Naive B cell (primary cell): ENCODE measurements at places on chromosomes 16 and 17.

GRCh38 chr17:48556576-48557401, 11.9 kb upstream of the HOXB2 start:
- peaks cover 85% of the 10 kb centered on the region for H3K27me3 ChIP-seq
- H3K4me1 ChIP-seq = peaks cover 9% of the 10 kb centered on the region

- DNase-seq = no peak
- H3K4me3 ChIP-seq = no peak overlapping the region
- H3K4me1 ChIP-seq = no peaks in the 10 kb centered on the region
- no peaks in the 10 kb centered on the region for H3K36me3 ChIP-seq
Measured at GRCh38 chr16:55822280-55822810, 10.6 kb downstream of the CES1 start.

DNA sequence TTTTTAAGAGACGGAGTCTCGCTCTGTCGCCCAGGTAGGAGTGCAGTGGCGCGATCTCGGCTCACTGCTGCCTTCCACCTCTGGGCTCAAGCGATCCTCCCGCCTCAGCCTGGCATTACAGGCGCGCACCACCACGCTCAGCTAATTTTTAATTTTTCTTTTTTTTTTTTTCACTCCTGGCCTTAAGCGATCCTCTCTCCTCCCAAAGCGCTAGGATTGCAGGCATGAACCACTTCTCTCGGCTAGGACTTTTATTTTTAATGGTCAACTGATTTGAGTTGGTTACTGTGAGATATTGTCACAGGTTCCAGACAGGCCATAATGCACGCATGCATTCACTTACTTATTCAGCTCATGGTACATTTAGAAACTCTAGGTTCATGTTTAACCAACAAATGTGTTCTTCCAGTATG, 888 bp downstream of the PIGW start:
- peak overlapping the region; percentile 99 for H3K4me3 ChIP-seq
- H3K27me3 ChIP-seq = no peaks in the 10 kb centered on the region
- H3K27ac ChIP-seq = peak overlapping the region; percentile 97
- H3K4me1 ChIP-seq = peaks cover 29% of the 10 kb centered on the region
- H3K36me3 ChIP-seq = peaks cover 8% of the 10 kb centered on the region

DNA sequence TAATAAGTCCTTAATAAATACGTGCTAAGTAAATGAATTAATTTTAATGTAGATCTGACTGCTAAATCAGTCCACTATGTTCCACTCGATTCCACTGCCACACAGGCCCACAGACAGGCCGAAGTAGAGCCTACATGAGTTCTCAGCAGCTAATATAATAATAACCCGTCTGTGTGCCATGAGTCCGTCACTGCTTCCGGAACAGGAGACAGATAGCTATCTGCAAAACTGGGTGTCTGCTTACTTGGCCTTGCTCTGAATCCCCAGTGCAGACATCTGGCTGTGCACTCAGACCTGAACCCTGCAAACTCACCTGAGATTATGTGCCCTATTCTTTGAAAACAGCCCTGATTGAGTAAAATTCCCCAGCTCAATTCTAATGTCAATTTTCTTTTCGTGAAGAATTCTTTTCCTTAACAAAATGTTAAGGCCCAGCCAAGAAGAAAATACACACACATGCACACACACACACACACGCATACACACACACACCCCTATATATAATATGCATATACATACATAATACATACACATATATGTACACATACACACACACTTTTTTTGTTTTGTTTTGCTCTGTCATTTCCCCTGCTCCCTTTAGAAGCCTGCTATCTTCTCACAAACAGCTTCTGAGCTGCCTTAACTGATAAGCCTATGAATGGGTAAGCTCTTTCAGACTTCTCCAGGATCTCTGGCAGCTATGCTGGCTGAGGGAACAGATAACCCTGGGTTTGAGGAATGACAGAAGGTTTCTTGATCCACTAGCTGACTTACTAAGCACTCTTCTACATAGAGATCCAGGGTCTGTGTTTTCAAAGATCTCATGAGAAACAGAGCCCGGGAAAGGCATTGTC, 39.8 kb upstream of the TOM1L1 start:
- H3K4me3 ChIP-seq = no peak overlapping the region

GRCh38 chr17:78617511-78618061, 40.4 kb upstream of the DNAH17 start:
- no peak overlapping the region for H3K4me3 ChIP-seq
- no peak overlapping the region for H3K27ac ChIP-seq
- H3K27me3 ChIP-seq = peaks cover 4% of the 10 kb centered on the region
- H3K4me1 ChIP-seq = no peaks in the 10 kb centered on the region

DNA sequence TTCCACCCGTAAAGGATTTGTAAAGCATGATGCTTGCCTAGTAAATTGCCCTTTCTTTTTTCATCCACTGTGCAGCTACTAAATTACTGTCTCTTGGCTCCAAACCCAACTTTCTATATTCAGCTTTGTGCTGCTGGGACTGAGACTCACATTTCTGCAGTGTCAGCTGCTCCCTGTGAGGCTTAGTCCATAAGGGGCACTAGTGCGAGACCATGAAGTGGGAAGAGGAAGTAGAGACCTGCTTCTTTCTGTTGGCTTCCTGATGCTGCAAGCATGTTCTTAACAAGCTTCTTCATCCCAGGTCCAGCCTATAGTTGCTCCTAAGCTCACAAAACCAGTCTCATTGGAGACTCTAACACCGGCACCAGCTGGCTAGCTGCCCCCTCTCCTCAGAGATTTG, 74.9 kb upstream of the HS3ST2 start:
- H3K4me1 ChIP-seq = peaks cover 6% of the 10 kb centered on the region
- peaks cover 4% of the 10 kb centered on the region for H3K36me3 ChIP-seq
- DNase-seq = no peak
- no peak overlapping the region for H3K4me3 ChIP-seq

GRCh38 chr16:88453611-88454522, 787 bp downstream of the ZFPM1 start:
- H3K4me1 ChIP-seq = peaks cover 23% of the 10 kb centered on the region
- H3K27me3 ChIP-seq = peaks cover 4% of the 10 kb centered on the region
- H3K36me3 ChIP-seq = no peaks in the 10 kb centered on the region
- peak overlapping the region; percentile 95 for H3K4me3 ChIP-seq

GRCh38 chr17:29357821-29358232, 32.3 kb upstream of the TAOK1 start:
- no peak for DNase-seq
- H3K27ac ChIP-seq = no peak overlapping the region
- no peaks in the 10 kb centered on the region for H3K36me3 ChIP-seq
- no peaks in the 10 kb centered on the region for H3K27me3 ChIP-seq
- no peak overlapping the region for H3K4me3 ChIP-seq

DNA sequence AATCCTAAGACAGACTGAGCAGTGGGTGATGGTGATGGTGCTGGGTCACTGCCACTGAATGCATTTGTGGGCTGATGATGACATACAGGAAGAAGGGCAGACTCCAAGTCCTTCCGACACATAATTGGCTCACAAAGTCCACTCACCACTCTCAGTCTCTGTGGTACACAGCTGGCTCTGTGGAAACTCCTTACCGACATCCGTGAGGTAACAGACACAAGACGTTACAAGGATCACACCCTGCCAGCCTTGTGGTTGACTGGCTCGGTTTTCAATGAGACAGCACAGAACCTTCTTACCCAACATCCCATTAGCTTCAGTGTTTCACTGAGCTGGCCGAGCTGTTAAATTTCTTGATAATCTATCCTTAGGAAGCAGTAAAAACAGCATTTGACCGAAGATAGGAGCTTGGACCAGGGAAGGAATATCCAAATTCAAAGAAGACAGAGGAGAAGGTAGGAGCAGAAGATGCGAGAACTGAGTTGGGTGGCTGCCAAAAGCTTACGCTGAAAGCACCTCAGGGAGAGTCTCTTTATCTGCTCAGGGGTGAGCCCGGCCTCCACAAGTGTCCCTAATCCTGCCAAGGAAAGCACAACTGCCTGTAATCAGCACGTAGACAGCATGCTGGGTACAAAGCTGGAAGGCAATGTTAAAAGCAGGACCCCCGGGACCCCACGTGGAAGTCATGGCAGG, 5.5 kb upstream of the MXRA7 start:
- peak overlapping the region; percentile 83 for H3K27ac ChIP-seq
- DNase-seq = no peak
- no peak overlapping the region for H3K4me3 ChIP-seq
- peaks cover 36% of the 10 kb centered on the region for H3K4me1 ChIP-seq

DNA sequence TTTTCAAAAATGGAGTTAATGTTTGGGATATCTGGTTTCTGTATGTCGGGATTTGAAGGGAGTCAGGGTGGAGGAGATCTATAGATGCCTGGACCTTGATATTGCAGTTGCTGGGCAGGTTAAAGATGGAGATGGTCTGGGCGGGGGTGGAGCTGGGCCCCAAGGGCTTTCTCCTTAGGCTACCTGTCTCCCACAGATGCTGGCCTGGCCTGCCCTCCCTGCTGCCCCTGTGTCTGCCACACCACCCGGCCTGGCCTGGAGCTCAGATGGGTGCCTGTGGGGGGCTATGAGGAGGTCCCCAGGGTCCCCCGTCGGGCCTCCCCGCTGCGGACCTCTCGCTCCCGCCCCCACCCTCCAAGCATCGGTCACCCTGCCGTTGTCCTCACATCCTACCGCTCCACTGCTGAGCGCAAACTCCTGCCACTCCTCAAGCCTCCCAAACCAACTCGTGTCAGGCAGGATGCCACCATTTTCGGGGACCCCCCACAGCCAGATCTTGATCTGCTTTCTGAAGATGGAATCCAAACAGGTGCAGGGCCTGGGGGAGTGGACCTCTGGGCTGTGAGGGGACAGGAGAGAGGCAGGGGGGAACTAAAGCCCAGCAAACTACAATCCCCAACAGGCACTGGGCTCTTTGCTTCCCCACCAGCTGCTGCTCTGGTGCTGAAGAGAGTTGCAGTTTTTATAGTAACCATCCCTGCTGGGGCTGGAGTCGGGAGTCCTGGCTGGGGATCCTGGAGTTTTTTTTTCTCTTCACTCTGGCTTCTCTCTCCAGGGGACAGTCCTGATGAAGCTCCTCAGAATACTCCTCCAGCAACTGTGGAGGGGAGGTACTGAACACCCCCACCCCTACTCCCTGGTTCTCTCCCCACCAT, 2.9 kb downstream of the ARHGEF15 start:
- H3K4me1 ChIP-seq = no peaks in the 10 kb centered on the region
- no peak overlapping the region for H3K4me3 ChIP-seq

GRCh38 chr16:69424935-69425784, 741 bp downstream of the CYB5B start:
- peak overlapping the region; percentile 97 for H3K4me3 ChIP-seq
- H3K27me3 ChIP-seq = no peaks in the 10 kb centered on the region

GRCh38 chr17:72534776-72535175, 414.0 kb downstream of the SOX9 start:
- no peaks in the 10 kb centered on the region for H3K36me3 ChIP-seq
- no peak overlapping the region for H3K4me3 ChIP-seq
- DNase-seq = no peak
- H3K27me3 ChIP-seq = peaks cover 30% of the 10 kb centered on the region
- H3K4me1 ChIP-seq = peaks cover 4% of the 10 kb centered on the region

DNA sequence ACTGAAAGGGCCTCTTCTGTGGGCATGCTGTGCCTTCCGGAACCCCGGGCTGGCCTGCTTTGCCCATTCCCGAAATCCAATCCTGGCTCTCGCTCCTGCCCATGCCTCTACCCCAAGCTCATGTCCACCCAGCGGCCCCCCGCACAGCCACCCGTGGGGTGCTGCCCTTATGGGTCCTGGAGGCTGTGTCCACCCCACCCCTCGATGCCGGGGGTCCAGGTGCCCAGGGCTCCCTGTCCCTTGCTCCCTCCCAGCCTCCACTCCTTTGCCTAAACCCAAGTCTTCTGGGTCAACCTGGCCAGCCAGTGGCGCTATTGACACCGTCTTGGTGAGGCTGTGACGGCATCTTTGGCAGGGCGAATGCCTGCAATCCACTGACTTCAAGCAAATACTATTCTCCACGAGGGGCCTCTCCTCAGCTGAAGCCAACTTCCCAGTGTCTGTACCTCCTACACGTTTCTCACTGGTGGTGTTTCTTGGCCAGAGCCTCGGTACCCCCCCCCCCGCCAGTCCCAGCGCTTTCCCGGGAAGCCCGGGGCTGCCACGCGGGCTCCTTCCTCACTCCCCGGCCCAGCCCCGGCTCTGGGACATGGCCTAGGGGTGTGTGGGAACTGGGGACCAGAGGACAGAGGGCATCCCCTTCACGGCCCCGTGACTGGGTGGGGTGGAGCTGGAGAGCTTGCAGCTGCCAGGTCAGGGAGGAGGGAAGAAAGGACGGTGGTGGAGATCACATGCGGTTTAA, 12.2 kb upstream of the DUS1L start:
- H3K27ac ChIP-seq = no peak overlapping the region
- no peaks in the 10 kb centered on the region for H3K27me3 ChIP-seq
- no peak overlapping the region for H3K4me3 ChIP-seq
- no peaks in the 10 kb centered on the region for H3K36me3 ChIP-seq

DNA sequence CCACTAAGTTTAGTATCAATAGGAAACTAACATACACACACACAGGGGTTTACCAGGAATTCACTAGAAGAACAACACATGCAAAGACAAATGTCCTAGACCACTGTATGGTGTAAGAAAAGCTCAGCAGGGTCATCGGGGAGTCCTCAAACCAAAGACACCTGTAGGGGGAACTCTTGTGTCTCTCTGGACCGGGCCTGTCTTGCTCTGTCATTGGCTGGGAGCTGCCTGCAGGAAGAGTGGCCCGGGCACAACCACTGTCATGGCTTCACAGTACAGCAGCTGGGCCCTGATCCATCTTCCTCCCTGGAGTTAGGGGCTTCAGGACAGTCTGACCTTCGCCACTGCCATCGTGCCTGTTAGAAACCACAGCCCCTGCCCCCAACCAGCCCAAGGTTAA, 263.6 kb upstream of the DYNLRB2 start:
- no peak for DNase-seq
- H3K27ac ChIP-seq = no peak overlapping the region
- no peaks in the 10 kb centered on the region for H3K4me1 ChIP-seq

DNA sequence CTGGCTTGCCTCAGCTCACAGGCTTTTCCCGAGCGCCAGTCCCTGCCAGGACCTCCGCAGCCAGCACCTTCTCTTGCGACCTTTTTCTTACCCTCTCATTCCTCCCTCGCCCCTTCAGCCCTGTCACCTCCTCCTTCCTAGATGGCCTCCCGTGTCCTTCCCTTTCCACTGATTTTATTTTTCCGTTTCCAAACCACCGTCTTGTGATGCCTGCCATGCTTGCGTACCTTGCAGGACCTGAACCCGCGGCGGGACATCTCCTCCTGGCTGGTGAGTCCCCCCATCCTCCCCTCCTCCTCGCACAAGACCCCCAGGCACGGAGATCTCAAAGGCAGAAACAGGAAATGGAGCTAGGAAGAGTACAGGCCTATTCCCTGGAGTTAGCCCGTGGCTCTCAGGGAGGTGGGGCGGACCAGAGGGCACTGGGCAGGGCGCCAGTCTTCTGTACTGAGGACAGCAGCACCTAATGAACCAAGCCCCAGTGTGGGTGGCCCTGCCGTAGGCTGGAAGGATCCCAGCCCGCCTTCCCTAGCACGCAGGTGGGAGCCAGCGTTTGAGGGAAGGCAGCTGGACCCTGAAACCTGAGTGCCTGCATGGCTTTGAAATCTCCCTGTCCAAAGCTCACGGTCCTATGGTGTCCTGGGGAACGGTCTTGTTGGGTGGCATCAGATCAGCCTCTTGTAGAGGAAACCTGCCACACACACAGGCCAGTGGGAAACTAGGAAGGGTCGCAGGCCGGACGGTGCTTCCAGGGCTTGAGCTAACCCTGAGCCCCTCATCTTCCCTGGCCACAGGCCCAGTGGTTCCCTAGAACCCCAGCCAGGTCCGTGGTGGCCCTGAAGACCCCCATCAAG, 612 bp downstream of the CISD3 start:
- peak overlapping the region; percentile 87 for H3K27ac ChIP-seq
- no peaks in the 10 kb centered on the region for H3K36me3 ChIP-seq
- DNase-seq = no peak
- H3K4me3 ChIP-seq = peak overlapping the region; percentile 93
- H3K4me1 ChIP-seq = peaks cover 39% of the 10 kb centered on the region
- no peaks in the 10 kb centered on the region for H3K27me3 ChIP-seq

GRCh38 chr16:129075-129474, 9.4 kb downstream of the NPRL3 start:
- no peaks in the 10 kb centered on the region for H3K36me3 ChIP-seq
- no peak overlapping the region for H3K27ac ChIP-seq
- DNase-seq = no peak
- H3K27me3 ChIP-seq = no peaks in the 10 kb centered on the region
- H3K4me3 ChIP-seq = no peak overlapping the region
- H3K4me1 ChIP-seq = peaks cover 31% of the 10 kb centered on the region
